ENCODE measurements at places on chromosomes 5 and 9. TPM values are rescaled to one million over a fixed set of nuclear protein-coding genes. Genes with fewer than 3 reads are reported as not detected.

DNA sequence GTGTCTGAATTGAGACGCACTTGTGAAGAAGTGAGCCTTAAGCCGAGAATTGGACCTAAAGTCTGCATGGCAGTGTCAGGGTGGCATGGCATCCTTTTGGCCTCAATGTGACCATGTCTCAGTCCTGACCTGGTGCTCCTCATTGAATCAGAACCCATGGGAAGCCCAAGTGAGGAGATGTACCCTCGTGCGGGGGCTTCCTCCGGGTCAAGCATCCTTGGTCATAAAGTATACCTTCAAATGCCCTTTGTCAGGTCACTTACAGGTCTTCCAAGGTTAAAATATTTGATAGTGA is 202.2 kb downstream of the GADD45G start:
- no peak for DNase-seq

- DNase-seq = no peak
Measured at GRCh38 chr5:90675222-90675621, 116.6 kb downstream of the ADGRV1 start.

The MSX2 gene
- not detected for total RNA-seq

GRCh38 chr5:122694884-122695283 is 80.0 kb upstream of the SNX2 start:
- no peak for DNase-seq

The PDE8B gene
- total RNA-seq = 0.23 TPM

DNA sequence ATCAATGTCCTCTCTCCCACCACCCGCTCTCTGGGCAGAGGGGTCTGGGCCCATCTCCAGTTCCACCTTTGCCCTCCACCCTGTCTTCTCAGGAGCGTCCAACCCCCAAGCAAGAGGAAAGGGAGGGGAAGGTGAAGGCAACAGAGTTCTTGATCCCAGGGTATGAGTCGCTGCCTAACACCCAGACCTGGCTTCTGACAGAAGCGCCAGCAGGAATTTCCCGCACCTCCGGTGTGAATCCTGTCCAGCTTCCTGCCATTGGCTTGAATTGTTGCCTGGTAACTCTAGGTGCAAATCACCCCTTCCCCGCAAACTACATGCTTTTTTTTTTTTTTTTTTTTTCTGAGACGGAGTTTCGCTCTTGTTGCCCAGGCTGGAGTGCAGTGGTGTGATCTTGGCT is 84.2 kb upstream of the IER5L start:
- no peak for DNase-seq

Data from activated naive CD8-positive, alpha-beta T cell treated with anti-CD3 and anti-CD28 coated beads, Interleukin-2, amount 10 ng/mL, durations not matched to agents 7 days and 5 days (primary cell).